NCI-H1105 treated with DMSO at 0.1 percent for 48 hours (cell line): ENCODE measurements at places on chromosomes 7 and 10.

DNA sequence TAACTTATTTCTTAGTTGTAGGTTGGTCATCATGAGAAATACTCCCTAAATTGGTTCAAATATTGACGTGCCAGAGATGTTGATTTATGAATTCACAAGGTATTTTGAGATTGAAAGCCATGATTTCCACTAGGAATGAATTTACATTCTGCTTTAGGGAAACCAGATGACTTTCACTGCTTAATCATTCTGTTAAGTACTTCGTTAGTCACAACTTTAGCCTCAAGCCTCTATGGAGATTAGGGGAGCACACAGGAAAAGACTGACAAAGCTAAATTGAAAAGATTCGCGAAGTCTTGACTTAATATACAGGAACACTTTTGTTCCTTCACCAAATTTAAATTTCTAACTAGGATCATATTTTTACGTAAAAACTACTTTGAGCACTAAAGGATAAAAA is 250.4 kb upstream of the CACNA2D1 start:
- no peak for DNase-seq

DNA sequence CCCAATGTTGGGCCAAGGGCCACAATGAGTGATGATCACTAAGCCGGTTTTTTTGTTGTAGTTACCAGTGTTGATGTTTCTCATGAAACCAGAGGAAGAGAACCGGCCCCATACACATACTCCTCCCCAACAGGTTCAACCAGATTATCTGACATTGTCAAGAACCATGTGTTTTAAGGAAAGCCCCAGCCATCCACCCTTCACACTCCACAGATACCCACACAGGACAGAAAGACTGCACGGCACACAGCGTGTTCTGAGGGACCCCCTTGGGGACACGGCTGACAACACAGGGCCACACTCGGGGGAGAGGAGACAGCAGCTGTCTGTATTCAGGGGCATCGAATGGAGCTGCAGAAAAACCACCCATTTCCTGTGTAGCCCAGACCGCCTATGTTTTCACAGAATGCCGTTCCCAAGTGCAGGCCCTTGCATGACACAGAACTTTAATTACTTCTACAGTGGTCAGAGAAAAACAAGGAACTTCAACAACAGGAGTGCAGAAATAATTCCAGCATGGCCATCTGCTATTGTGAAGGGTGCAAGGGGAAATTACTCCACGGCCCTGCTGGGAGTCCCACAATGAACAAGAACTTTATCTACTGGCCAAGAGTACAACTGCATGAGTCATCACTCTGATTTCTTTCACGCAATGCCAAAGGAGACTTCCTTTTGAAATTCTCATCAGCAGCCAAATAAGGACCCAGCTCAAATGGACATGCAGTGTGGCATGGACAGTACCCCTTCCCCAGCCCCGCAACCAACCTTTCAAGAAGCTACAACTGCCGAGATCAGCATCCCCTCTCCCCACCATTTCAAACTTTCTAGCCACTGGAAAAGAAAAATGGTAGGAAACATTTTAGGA is 2.3 kb downstream of the KLF6 start:
- peak; percentile 2 for DNase-seq

DNA sequence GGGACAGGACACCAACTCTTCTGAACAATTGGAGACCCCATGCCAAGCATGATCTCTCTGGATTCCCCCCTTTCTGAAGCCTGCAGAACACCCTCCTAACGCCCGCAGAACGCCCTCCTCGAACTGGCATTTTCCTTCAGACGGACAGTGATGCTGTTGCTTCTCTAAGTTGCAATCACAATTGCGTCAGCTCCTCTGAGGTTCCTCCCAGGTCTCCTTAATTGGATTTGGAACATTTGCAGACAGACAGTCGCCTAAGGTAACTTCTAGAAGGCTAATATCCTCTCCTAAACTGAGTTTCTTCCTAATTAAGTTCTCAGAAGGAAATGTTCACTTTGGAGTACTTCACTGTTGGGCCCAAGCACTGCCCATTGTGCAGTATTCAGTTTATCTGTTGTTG is 20.5 kb upstream of the SERPINE1 start:
- DNase-seq: no peak

GRCh38 chr10:79430936-79431335 is 14.5 kb downstream of the ZCCHC24 start:
- no peak for DNase-seq

DNA sequence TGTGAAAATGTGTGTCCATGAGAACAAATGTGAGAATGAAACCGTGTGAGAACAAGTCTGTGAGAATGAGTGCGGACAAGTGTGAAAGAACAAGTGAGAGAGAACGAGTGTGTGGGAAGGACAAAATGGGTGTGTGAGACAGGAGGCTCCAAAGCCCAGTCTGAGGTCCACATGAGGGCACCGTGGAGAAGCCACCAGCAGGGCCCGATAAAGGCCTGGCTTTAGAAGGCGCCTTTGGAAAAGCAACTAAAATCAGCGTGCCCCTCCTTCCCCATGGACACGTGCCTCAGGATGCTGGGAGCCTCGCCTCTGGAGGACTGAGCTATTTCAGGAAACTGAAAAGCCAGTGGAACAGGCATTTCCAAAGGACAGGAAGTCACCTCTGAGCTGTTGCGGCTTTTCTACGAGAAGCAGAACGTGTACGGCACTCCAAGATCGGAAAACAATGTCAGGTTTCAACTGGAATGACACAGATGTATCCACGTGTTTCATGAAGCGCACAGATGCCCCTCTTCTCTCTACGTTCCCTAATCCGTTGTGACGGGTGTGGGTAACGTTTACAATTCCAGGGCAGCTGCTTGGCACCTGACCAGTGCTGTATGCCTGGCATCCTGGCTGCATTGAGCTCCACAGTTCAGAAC is 46.4 kb downstream of the ESYT2 start:
- no peak for DNase-seq

DNA sequence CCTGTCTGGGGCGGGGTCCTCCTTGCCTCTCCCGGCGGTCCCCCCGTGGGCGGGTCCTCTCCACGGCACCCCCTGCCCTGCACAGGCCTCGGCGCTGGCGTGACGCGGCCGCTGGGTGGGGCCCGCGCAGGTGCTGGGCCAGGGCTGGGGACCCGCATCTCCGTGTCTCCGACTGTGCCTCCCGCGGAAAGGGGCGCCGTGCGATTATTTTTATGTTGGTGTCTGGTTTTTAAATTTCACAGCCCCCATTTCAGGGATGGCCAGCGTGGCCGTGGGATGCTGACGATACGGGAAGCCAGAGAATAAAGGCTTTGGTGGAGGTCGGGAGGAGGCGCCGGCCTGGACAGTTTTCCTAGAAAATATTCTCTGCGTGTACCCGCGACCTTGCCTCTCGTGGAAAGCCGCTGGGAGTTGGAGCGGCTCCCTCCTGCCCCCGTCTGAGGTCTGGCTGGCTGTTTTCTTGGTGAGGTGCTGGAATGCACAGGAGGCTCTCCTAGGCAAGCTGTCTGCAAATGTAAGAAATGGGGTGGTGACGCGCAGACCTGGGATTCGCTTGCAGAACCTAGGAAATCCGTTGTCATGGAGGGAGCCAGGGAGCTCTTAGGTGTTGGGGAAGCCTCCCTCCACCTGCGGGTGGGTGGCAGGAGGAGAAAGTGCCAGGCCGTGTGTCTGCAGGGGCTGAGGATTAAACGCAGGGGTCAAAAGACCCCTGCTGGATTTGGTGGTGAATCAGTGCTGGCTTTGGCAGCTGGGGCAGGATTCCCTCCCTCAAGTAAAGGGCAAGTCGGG is 28.7 kb upstream of the JAKMIP3 start:
- DNase-seq: no peak

GRCh38 chr10:47087667-47088066 is 176.4 kb downstream of the PTPN20 start:
- DNase-seq: no peak

GRCh38 chr7:15854841-15855524 is 168.5 kb upstream of the MEOX2 start:
- DNase-seq: no peak

- DNase-seq: no peak
These were observed 129.0 kb downstream of the MARCHF5 start for GRCh38 chr10:92419740-92420545.

DNA sequence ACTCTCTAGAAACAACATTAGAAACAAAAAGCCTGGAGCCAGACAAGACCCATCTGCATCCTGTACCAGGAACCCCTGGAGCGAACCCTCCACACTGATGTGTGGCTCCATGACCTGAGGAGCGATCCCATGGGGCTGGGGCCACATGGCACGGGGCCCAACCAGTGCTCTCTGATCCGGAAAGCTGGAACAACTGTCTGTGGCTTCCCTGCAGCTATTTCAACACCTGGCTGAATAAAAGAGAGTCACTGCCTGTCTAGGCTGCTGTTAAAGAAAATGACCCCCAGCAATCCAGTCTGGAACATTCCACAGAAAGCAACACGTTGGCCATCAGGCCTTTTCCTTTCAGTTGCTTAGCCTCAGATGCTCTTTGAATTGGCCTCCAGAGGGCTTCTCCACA is 20.9 kb downstream of the UROS start:
- DNase-seq: no peak

DNA sequence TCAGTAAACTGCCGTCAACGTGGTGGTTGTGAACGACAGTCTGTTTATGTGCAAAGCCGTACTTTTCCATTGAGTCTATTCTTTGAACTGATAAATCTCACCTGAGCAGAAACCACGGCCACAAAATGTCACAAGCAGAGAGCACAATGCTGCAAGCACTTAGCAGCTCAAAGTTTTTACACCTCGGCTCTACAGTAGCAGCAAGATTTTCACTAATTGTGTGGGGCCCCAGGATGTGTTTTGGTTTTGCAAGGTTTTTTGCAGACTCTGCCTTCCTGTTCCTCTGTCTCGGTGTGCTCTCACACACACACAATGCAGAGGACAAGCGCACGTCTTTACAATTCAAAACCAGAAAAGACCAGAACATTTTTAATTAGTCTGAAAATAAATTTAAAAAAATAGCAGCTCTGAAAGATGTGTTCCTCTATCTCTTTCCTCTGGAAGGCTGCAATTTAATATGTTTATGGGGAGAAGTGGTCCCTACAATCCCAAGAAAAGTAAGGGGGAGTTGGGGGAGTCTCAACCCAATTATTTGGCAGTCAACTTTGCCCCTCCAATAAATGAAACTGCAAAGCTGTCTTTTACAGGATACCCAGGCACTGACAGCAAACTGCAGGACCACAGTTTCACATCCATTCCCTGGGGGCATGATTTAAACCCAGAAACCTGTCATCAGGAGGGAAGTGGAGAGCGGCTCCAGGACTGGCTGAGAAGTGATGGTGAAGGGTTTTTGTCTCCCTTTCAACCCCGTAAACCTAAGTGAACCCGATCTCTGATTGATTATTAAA is 73.8 kb upstream of the SFMBT2 start:
- DNase-seq: no peak

DNA sequence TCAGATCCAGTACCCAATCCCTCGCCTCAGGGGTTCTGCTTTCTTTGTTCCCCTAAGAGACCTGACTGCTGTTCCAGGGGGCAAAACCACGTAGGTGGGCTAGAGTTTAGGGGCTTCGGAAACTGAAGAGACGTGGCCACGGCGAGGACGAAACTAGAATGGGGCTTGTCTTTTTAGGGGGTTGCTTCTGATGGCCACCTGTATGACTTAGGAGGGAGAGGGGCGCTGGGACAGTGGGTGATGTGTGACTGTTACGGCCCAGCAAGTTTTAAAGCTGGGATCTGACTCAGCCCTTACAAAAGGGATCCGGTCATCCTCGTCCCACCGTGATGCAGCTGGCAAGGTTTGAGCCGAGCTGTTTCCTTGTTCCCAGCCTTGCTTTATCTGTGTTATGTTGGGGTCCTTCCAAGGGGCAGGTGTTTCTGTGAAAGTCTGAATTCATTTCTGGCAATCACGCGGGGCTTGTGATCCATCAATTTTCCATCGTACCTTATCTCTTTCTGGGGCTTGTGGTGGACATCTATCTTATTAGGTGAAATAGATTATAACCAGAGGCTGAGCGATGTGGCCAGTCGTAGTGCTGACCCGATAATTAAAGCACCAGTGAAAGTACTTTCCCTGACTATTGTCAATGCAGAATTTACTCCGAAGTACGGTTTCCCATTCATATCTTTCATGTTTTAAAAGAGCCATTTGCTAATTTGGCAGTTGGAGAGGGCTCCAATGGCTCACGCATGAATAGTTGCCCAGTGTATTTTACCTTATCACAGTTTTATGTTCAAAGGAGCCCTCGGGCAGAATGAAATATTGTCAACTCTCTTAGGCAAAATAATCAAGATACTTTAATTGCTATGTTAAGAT is 830 bp downstream of the MET start:
- peak; percentile 59 for DNase-seq

DNA sequence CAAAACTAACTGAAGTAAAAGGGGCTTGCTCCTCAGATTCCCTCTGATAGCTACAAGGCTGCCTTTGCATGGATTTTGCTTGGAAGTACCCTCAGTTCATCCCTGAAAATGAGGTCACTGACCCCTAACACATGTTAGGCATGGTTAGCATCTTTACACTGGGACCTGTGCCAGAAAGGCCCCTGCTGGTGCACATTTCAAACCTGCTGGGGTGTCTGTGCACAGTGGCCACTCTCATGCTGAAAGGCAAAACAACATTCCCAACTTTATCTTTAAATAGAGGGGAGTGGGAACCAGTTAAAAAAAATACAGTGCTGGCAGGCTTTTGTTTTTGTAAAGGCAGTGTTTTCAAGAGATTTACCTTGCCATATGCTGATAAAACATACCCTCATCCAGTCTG is 99.1 kb downstream of the ANK3 start:
- no peak for DNase-seq

GRCh38 chr10:58179238-58179637 is 88.5 kb downstream of the IPMK start:
- DNase-seq: no peak

DNA sequence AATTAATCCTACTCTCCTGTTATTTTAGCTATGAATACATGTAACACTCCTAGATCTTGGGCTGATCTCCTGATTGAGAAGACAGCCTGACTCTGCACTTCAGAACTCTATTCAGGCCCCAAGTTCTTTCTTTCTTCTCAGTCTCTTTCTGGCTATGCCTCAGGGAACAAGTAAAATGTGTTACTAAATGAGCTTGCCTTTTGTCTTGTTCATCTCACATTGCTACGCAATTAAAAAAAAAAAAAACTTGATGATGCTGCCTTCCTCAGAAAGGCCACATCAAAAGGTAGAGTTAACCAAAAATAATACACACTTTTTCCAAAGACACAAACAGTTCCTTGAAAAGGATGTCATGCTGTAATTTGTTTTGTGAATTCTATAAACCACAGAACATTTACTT is 258.1 kb downstream of the TWIST1 start:
- no peak for DNase-seq

DNA sequence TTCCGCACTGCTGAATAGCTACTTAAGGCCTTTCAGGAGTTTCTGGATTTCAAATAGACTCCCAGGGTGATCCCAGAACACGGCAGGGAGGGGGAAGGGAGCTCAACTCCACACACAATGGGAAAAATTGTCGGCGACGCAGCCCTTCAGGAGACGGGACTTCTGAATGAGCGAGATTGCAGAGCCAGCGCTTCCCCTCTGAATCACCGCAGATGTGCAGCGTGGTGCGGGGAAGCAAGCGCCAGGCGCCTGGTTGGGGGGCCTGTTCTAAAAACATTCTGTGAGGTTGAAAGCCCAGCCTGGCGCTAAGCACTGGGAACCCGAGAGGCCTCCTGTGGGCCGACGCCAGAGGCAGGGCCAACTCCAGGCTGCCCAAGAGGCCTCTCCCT is 163.3 kb downstream of the MAD1L1 start:
- no peak for DNase-seq

- no peak for DNase-seq
These were observed 25.0 kb downstream of the ZFAND2A start for GRCh38 chr7:1134951-1135350.

GRCh38 chr7:139857791-139858190 is 28.7 kb downstream of the TBXAS1 start:
- no peak for DNase-seq

GRCh38 chr10:12742771-12743170 is 258.7 kb downstream of the CCDC3 start:
- no peak for DNase-seq

GRCh38 chr10:6840201-6840691 is 260.2 kb upstream of the PRKCQ start:
- DNase-seq: no peak
